Retina (tissue), 1 donor: ENCODE measurements at places on chromosomes 1 and 21.

DNA sequence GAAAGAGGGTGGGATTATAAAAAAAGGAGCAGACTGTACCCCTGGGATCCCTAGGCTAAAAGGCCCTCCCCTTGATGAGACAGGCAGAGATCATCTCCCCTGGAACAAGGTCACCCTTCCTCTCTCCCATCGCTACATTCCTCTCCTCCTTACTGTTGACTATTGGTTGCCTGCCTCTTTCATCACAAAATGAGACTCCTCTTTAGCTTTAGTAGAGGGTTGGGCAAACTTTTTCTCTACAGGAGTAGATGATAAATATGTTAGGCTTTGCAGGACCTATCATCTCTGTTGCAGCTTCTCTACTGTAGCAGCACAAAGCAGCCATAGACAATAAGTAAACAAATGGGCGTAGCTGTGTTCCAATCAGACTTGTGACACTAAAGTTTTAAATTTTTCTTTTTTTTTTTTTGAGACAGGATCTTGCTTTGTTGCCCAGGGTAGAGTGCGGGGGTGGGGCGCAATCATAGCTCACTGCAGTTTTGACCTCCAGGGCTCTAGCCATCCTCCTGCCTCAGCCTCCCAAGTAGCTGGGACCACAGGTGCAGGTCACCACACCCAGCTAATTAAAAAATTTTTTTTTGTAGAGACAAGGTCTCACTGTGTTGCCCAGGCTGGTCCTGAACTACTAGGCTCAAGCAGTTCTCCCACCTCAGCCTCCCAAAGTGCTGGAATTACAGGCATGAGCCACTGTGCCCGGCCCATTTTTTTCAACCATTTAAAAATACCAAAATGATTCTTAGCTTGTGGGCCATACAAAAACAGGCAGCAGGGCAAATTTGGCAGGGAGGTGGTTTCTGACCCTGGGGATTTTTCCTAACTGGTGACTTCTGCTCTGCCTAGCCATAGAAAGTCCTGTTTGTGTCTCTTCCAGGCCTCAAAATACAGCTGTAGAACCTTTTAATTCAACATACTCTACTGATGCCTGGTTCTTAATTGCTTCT, 15.1 kb downstream of the MCL1 start:
- no peak for DNase-seq

DNA sequence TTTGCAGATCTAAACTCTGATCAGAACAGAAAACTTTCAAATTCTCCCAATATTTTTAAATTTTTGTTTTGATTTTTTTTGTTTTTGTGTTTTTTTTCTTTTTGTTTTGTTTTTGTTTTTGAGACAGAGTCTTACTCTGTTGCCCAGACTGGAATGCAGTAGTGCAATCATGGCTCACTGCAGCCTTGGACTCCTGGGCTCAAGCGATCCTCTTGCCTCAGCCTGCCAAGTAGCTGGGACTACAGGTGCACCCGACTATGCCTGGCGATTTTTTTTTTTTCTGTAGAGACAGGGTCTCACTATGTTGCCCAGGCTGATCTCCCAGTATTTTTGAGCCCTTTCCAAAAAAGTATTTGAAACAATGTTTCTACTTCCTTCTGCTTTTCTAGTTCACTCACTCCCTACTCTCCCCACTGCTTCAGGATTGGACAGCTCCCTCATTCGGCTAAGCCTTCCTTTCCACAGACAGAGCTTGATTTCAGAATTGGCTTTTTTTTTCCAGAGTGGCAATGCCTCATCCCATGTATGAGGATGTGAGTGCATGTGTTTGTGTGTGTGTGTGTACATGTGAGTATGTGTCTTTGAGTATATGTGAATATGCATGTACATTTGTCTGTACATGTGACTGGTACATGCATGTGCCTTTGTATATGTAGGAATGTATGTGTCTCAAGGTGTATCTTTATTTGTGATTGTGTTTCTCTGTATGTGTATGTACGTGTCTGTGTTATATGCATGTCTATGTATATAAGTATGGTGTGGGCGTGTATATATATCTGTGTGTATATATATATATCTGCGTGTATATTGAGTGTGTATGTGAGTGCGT, 11.9 kb downstream of the LHX4 start:
- no peak for DNase-seq

DNA sequence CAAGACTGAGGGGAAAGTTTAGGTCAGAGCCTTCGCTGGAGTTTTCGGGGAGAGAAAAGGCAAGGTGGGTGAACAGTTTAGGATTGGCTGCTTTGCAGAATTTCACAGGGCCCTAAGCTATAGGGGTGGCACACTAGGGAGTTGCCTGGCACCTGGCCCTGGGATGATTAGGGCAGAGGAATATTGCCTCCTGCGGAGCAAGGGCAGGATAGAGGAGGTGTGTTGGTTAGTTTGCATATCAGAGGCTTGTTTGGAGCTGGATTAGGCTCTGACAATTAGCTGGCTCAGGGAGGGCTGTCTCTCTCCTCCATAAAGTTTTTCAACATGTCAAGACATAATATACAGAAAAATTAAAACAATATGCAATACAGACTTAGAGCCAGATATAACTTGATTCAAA, 436.4 kb downstream of the DISC1 start:
- DNase-seq, result no peak

DNA sequence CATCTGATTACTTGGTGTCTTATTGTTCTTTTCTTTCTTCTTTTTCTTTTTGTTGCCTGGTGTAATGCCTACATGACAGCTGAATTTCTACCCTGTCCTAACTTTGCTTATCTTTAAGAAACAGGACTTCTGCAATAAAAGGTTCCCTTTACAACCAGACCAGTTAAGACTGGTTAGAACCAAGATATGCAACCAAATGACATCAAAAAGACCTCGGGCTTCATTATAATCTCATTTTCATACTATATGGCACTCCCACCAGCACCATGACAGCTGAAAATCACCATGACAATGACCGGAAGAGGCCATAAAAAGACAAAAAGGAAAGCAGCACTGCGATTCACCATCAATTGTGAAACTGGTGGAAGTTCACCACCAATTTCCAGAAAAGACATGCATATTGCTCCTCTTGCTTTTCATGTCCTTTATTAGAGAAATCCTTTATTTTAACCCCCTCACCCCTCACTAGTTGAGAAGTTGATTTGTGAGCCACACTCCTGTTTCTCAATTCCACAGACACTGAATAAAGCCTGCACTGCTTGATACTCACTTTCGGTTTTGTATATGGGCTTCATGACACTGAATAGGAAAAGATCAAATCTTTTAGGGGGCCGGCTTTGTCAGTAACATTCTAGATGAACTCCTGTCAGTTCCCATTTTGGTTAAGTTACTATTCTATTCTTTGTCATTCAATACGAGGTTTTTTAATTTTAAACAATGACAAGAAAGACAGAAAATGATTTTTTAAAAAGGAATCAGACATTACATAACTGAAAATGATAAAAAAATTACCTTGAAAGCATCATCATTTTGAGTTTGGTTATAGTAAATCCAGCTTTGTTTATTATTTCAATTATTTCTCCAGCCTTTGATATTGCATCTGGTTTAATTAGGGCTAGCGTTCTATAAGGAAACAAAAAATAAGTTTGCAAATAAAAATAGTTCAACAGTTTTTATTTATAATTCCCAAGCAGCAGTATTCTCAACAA, 58.1 kb downstream of the NME7 start:
- DNase-seq, result peak; percentile 21

DNA sequence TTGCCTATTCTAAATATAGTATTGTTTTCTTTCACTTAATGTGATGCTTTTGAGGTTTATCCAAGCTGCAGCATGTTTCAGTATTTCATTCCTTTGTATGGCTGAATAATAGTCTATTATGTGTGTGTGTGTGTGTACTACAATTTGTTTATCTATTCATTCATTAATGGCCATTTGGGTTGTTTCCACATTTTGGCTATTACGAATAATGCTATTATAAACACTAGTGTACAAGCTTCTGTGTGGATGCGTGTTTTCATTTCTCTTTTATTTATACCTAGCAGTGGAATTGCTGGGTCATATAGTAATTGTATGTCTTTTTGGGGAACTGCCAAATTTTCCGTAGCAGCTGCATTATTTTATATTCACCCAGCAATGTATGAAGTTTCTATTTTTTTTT, 15.0 kb upstream of the THEM5 start:
- DNase-seq, result no peak

GRCh38 chr1:232170909-232171308, 459.0 kb downstream of the SIPA1L2 start:
- no peak for DNase-seq

- no peak for DNase-seq
Measured at GRCh38 chr1:223176437-223176836, 33.4 kb upstream of the TLR5 start.

GRCh38 chr1:199356561-199356960, 670.9 kb upstream of the NR5A2 start:
- no peak for DNase-seq

DNA sequence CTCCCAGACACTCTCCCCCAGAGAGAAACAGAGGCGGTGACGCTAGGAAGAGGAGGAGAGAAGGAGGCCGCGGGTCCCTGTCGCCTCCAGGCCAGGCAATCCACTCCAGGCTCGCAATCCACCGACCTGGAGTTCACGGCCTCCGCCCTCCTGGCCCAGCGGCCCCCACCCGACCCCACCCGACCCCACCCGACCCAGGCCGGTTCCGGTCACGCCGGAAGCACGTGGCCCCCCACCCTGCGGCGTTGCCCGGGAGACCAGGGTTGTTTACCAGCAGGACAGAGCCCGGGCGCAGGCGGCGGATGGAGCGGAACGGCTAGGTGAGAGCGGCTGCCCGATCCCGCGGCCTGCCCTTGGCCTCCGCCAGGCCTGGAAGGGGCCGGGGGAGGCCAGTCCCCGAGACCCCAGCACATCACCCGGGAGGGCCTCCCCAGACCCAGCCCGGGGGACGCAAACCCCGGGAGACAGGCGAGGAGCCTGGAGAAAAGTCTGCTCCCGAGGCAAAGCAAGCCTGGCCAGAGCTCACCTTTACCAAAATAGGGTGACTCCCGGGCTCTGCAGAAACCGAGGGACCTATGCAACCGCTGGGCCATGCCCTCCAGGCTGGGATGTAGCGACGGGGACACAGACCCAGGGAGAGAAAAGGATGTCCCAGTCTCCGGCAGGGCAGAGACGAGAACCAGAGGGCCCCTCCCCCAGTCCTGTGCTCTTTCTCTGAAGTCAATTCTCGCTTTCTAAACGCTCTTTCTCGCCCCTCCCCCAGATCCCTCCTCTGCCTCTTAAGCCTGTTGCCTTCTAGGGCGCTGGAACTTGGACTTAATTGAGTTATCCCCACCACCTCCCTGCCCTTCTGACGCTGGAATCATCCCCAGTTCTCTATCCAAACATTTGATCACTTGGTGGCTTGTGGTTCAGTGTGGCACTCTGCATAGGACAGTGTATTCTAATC, at the start of the genes PLA2G2C and UBXN10:
TSS of gene PLA2G2C (minus strand) at position 685 of the 949 bp plus-strand sequence. CDS start 9,155 bp downstream, outside the sequence.
TSS of gene UBXN10 (plus strand) at position 263 of the 949 bp plus-strand sequence. CDS start 4,466 bp downstream, outside the sequence.
- peak; percentile 68 for DNase-seq

DNA sequence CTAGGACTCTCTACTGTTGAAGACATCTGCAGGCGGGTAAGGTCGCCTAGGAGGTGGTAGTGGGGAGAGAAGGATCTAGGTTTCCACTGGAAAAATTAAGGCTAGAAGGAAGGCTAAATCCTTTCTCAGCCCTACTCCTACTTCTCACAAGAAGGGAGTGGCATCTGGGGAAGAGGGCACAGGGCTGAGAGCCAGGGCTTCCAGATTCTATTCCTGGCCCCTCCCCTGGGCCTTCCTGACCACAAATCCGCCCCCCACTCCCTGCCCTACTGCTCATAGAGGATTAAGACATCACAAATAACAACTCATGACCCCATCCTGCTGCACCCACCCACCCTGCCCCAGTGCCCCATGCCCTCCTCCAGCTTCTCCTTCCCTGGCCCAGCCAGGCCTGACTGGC, 2.5 kb downstream of the PHLDA3 start:
- DNase-seq, result no peak

GRCh38 chr1:24075946-24076345, 36.0 kb downstream of the MYOM3 start:
- no peak for DNase-seq
